ENCODE measurements at places on chromosomes 2 and 18.

DNA sequence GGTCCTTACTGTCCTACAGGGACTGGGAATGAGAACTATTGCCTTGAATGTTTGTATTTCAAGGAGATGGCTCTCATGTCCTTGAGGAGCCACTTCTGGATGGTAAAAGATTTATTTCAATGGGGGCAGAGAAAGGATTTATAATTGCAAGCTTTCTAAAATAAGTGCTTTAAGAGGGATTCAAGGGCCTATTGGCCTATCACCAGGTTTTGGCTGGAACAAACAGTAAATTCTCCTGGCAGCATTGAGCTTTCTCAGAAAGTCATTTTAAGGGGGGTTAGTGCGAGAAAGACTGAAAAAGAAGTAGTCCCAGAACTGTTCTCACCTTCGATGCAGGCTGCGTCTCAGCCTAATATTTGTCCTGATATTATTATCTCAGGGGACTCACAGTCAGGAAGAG is 29.8 kb downstream of the DPP10 start:
- DNase-seq = no peak

DNA sequence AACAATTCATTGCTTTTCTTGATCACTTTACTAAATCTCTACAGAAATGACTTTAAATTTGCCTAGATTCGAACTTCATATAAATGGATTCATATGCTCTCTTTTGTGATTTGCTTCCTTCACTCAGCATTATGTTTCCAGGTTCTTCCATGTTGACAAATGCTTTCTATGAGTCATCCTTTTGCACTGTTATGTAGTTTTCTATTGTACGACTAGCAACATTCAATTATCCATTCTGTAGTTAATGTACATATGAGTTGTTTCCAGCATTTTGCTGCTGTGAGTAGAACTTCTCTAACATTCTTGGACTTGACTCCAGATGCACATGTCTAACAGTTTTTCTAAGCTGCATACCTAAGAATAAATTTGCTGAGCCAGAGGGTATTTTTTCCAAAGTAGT is 66.5 kb upstream of the NEUROD1 start:
- no peak for DNase-seq

DNA sequence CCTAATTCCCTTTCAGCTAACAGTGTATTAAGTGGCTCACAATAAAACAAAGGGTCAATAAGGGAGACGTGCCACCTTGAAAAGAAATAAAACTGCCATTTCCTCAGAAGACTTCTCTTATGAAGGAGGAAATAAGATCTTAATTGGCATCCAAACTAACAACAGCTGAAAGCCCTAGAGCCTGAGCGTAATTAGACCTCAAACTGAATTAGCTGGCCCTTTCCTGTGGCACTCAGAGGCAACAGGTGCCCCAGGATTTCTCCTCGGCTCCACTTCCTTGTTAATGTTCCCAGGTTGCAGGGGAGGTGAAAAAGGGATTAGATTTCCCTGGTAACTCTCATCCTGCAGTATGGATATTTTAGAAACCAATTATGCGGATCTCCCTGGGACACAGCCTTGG is 804.3 kb downstream of the DCDC2C start:
- DNase-seq = no peak

GRCh38 chr2:73239776-73240175 is 5.7 kb downstream of the CCT7 start:
- no peak for DNase-seq

GRCh38 chr2:45085487-45085886 is 76.2 kb upstream of the SIX2 start:
- no peak for DNase-seq

DNA sequence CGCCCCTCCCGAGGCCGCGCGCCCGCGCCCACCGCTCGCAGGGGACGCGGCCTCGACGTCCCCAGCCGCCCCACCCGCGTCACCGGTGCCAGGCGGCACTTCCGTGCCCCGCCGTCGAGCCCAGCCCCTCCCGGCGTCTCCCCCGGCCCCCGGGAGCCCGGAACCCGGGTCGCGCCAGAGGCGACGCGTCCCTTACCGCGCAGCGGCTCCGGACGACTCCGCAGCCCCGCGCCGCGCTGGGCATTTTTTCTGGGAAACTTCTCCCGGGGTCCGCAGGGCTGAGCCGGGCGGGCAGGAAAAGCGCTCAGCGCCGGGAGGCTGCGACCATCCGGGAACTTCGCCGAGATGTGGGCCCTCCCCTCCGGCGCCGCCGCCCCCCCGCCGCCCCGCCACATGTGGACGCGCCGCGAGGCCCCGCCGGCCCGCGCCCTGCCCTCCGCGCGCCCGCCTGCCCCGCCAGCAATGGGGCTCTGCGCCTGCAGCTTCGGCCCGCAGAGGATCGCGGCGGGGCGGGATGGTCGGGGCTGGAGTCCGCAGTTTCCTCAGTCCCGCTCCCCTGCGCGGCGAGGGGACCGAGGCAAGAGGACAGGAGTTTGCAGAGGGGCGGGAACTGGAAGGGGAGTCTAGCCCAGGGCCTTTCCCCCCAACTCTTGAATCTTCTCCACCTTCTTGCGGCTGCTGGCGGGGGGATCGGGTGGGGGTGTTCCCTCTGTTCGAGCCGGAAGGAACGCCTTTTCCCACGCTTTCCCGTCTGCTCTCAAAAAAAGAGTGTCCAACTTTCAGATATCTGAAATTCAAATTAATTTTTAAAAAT is 81.5 kb downstream of the CHRNA1 start:
- DNase-seq = peak; percentile 24

DNA sequence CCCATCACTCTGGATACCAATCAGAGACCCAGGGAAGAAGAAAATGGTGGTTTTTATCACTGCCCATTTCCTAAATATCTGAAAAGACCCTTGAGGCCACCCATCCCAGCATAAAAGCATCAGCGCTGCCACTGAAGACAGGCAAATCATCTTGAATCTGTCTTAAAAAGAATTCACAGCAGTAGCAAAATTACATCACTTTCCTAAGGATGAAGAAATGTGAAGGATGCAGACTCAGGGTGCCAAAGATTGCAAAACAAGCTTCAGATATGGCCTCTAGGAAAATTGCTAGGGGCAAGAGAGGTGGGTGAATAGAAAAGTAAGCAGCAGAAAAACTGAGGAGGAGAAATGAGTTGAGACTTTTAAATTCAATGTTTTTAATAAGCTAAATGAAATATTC is 70.0 kb downstream of the SLC25A12 start:
- no peak for DNase-seq

DNA sequence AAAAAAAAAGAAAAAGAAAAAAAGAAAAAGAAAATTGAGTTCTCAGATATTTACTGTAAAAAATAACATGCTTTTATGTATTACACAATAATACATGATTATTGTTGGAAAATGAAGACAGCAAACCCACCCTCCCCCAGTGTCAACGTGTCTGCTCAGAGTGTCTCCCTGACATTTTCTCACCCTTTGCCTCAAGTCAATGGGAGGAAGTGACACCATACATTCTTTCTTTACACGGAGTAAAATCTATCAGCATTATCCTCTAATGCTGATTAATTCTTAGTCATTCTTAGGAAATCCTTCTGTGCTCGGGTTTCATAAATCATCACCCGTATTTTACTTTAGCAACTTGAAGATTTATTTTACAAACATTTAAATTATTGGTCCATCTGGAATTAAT is 32.0 kb downstream of the CTAGE1 start:
- DNase-seq = no peak

- no peak for DNase-seq
Observed at GRCh38 chr2:9380702-9381628, 42.4 kb downstream of the ITGB1BP1 start.

DNA sequence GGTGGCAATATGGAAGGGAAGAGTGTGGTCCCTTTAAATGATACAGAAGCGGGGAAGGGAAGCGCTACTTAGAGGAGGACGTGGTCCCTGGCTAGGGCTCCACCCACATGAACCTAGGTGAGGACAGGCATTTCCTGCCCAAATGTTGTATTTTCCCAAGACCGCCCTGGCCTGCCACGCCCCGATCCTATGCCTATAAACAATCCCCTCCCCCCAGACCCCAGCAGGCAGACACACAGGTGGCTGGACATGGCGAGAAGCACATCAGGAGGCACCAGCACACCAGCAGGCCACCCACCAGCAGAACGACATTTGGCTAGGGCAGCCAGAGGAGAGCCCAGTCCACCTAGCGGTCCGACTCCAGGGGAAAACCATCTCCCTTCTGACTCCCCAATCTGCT is 47.2 kb downstream of the METTL8 start:
- no peak for DNase-seq

GRCh38 chr2:46747297-46747818 is 168.2 kb downstream of the MCFD2 start:
- no peak for DNase-seq

DNA sequence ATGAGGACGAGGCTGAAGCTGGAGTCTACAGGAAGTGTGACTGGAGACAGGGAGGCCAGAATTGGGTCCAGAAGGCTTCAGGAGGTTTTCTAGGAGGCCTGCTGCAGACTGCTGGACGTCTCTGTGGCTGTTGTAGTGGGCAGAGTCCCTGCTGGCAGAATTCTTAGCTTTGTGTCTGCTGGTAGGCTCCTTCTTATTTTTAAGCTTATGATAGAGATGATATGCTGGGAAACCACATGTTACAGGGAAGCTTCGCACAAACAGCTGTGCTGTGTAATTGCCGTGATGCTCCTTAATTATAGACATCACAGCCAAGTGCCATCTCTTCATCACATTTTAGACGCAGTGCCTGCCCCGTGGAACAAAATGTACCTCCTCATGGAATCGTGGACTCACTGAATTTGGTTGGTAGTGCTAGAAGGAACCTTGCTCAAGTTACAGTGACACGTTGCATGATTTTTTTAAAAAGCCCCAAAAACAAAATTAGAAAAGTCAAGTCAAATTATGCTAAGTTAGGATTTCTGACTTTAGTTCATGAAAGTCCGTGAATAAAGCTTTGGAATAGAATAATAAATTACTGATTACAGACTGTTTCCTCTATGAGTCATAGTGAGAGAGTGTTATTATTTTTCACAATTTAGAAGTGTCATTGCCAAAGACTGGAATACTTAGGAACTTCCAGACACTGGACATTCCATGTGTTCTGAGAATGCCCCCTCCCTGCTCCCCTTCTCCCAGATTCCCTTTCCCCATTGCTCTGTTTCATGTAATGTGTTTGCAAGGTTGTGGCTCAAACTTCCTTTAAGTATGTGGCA is 144.1 kb downstream of the FHOD3 start:
- DNase-seq = no peak

DNA sequence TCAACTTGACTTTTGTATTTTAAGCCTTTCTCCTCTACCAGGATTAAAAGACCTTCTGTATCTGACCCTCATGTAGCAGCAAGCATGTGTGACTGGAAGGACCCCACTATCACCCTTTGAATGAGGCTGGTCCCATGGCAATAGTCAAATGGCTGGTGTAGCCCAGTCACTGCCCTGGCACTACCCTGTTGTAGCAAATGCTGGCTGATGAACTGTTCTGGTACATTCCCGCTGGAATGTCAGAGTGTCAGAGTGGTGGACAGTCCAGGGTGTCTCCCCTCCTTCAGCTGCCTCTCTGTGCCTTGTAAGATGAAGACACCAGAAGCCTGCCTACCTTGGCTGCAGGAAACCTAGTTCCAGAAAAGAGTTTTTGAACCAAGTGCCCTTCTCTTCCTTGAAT is 115.7 kb downstream of the ACKR3 start:
- no peak for DNase-seq

- DNase-seq = no peak
Observed at GRCh38 chr2:73008766-73009135, 62.8 kb downstream of the SFXN5 start.

- DNase-seq = no peak
Observed at GRCh38 chr2:150387586-150388288, 99.7 kb downstream of the RND3 start.

DNA sequence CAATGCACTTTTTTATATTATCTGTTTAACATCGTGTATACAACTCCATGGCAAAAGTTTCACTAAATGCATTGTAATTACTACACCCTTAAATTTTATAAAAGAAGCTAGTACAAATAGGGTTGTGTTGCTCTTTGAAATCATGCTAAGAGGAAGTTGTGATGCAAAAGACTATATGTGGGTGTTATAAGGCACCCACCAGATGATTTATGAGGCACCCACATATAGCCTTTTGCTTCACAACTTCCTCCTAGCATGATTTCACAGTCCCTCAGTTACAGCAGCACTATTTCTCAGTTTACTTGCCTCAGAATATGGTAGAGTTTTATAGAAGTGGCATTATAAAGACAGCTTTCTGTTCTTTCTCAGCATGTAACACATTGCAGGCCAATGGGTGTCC is 277.3 kb upstream of the DOK6 start:
- DNase-seq = no peak

GRCh38 chr2:218863021-218863520 is 3.5 kb downstream of the WNT6 start:
- no peak for DNase-seq

DNA sequence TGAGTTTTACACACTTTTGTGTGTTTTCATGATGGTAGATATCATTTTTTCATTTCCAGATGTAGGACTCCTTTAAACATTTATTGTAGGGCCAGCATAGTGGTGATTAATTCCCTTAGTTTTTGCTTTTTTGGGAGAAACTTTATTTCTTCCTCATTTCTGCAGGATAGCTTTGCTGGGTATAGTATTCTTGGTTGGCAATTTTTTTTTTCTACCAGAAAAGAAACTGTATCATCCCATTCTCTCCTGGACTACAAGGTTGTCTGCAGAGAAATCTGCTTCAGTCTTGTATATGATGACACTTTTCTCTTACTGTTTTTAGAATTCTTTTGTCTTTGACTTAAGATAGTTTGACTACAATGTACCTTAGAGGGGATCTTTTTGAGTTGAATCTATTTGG is 37.8 kb upstream of the RHOB start:
- DNase-seq = no peak

- no peak for DNase-seq
Observed at GRCh38 chr18:50796495-50796894, 23.3 kb downstream of the MRO start.

DNA sequence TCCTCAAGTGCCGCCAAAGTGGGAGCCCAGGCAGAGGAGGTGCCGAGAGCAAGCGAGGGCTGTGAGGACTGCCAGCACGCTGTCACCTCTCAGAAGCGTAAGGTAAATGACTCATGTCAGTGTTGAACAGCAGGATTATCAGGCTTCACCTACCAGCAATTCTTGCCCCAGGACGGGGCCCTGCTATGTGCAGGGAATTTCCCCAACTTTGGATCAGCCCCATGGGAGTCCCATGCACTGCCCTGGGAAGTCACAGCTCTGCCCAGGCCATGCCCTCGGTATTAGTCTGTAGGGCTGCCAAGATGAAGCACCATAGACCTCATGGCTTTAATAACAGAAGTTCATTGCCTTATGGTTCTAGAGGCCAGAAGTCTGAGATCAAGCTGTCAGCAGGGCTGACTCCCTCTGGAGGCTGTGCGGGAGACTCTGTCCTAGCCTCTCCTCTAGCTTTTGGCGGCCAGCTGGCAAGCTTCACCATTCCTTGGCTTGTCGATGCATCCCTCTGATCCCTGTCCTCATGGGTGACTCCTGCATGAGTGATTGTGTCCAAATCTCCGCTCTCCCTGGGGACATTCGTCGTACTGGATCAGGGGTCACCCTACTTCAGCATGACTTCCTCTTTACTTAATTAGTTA is 55.9 kb downstream of the TRPM8 start:
- DNase-seq = no peak

Measured in NCI-H460 (cell line).